ENCODE measurements at places on chromosomes 3 and 15. TPM values are rescaled to one million over a fixed set of nuclear protein-coding genes. Genes with fewer than 3 reads are reported as not detected.

The GOLGA6L9 gene
- 8.7 TPM for polyA plus RNA-seq

The FOXB1 gene
- polyA plus RNA-seq: 0.09 TPM

The C3orf22 gene
- not detected for polyA plus RNA-seq

The TERC gene
- not detected for polyA plus RNA-seq

The MAP2K5 gene
- 23.9 TPM for polyA plus RNA-seq

The CCDC39 gene
- polyA plus RNA-seq: 7.9 TPM

The SLC51A gene
- 12.6 TPM for polyA plus RNA-seq

The RBSN gene
- 21.6 TPM for polyA plus RNA-seq

DNA sequence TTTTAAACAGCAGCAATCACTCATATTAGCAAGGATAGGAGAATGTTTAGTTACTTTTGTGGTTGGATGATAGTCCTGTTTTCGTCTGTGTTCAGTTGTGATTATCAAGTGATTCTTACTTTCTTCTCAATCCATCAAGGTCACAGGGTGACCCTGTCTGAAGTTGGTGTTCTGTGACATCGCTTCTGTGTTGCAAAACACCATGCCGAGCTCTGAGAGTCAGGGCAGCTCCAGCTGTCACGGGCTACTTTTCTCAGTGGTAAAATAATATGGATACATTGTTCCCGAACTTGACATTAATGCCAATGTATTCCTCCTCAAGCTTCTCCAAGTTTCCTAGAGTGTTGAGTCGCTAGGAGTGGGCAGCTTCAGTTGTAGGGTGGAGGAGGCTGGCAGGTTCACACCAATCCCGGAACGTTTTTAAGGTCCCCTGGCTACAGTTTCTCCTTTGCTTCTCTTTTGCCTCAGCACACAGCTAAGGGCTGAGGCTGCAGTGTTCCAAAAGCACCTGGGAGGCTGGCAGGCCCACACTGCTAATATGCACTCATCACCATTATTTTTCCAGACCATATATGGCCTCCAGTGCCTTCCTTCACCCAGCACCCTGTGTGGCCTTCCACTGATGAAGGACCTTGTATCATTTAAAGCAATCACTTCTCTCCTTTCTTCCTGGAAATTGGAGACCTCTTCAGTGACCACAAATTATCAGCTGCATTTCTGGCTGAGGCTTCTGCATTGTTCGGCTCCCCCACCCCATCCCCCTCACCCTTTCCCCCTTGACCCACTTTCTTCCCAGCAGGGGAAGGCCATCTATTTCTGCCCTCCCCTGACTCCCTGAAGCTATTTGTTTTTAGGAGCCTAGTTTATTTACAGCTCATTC lies 25.8 kb downstream of the COLQ start:
- DNase-seq: no peak

GRCh38 chr15:68364660-68365035 lies 67.3 kb downstream of the ITGA11 start:
- no peak for DNase-seq

DNA sequence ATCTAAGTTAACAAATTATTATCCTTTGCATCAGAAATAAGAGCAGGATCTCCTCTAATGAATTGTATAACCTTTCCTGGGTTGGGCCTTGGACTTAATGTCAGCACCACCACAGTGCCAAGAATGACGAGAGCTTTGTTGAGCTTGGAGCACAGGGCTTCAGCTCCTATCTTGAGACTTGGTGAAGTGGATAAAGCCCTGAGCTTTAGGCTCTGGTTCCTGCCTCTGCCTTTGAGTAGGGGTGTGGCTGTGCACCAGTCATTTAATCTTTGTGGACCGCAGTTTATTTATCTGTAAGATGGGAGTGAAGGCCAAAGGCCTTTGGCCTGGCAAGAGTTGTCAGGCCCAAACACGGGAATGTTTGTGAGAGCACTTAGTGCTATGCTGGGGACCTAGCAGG lies 162.2 kb downstream of the VGLL4 start:
- no peak for DNase-seq

- peak; percentile 65 for DNase-seq
Measured at GRCh38 chr15:78075490-78076230, 1.9 kb downstream of the TBC1D2B start.

- DNase-seq: no peak
Measured at GRCh38 chr15:40702077-40702476, 7.1 kb downstream of the RAD51 start.

DNA sequence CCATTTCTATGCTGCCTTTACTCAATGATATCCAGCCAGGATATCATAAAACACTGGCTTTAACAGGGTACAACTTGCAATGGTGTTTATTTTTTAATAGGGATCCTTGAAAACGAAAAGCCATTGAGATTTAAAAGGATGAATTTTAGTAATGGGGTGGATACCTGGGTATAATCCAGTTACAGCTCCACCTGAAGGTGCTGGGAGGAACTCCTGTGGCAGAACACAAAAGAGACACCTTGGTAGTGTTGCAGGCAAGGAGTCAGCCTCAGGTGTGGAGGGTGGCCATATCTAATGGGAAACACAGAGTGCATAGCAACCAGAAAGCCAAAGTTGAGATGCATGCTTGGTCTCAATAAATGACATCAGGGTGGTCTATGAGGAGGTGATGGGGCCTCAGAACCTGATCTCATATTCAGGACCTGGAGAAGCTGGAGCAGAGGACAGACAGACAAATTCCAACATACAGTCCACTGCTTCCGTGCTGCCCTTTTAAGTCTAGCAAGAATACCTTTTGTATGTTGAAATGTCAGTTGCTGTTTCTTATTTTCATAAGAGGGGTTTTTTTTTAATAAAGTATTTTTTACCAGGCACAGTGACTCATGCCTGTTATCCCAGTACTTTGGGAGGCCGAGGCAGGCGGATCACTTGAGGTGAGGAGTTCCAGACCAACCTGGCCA lies 12.0 kb upstream of the PAQR9 start:
- no peak for DNase-seq

GRCh38 chr3:188534633-188535032 lies 380.7 kb downstream of the LPP start:
- DNase-seq: no peak

- no peak for DNase-seq
Measured at GRCh38 chr3:165640970-165641369, 196.3 kb downstream of the BCHE start.

DNA sequence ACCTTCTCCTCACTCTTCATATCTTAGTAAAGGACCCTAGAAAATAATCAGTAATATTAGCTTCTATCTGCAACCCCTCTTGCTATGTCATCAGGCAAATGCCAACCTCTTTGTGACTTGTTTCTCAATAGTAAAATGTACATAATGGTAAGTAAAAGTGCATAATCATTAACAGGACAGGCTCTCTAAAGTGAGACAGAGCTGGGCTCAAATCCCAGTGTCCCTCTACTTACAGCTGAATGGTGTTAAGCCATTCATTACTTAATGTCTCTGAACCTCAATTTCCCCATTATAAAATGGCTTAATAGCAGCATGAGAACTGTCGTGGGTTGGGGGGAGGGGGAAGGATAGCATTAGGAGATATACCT lies 62.6 kb upstream of the ATP11B start:
- DNase-seq: no peak

DNA sequence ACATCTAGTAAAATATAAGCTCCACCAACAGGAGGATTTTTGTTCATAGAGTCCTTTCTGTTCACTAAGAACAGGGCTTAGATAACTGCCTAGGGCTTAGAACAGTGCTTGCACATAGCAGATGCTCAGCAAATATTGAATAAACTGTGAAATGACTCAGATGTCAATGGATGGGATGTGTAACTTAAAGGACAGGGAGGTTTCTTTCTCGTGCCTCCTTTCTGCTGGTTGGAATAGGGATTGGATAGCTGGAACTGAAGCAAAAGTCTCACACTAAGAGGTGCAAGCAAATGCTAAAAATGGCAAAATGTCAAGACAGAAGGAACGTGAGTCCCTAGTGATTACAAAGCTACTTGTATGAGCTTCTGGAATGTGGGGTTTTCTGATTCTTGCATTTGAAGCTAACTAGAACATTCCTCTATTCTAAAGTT lies 392.8 kb upstream of the WNT5A start:
- DNase-seq: no peak

DNA sequence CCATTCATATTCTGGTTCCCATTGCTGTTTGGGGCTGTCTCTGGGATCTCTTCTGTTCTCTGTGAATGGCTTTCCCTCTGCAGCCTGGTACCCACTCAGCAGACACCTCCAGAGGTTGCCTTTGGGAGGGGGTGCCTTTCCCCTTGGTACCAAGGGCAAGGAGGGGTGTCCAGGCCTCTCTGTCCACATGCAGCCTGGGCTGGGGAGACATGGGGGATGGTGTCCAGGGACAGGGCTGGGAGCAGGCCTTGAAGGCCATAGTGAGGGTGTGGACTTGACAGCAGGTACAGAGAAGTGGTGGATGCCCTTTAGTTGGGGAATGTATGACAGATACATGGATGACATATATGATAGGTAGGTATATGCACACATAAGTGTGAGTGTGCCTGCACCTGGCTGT lies 83.7 kb downstream of the PLXNA1 start:
- no peak for DNase-seq

DNA sequence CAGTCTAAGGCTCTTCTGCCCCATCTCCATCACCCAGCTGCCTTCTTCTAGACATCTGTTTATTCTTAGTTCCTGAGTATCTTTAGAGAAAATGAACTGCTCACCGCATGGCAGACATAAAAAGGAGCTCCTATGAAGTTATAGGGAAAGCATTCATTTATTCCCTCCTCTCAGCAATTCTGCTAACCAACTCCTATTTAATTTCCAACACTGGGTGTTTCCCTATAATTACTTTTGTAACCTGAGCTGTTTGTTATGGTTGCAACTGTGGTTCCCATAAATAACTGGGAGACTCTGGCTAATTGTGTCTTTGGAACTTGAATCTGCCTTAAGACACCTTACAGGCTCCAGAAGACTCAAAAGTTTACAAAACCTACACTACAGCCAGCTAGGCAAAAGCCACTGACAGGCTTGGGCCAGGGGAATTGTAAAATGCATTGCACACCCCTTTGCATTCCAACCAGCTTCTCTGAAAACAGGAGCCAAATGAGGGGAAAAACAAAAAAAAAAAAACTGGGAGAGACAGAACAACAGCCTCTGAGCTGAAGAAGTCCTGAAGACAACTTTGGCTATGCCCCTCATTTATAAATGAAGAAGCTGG lies 231.5 kb upstream of the FEZF2 start:
- DNase-seq: no peak

DNA sequence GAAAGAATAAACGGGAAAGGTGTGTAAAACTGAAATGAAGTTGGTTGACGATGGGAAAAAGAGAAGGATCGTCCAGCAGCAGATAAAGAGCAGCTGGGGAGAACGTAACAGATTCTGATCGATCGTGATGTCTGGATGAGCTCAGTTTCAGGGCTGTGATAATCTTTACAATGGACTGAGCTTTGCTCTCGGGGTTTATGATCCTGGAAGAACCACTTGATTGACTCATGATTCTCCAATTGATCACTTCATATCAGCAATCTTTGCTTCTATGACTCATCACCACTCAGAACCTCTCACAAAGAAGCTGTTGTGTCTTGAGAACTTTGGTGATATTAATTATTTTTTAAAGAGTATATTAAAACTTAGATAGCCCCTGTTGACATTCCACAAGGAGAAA lies 690.7 kb downstream of the TUSC7 start:
- DNase-seq: no peak

GRCh38 chr15:68990992-68991500 lies 23.4 kb upstream of the NOX5 start:
- no peak for DNase-seq

- no peak for DNase-seq
Measured at GRCh38 chr3:107235193-107235927, 141.9 kb upstream of the CCDC54 start.

DNA sequence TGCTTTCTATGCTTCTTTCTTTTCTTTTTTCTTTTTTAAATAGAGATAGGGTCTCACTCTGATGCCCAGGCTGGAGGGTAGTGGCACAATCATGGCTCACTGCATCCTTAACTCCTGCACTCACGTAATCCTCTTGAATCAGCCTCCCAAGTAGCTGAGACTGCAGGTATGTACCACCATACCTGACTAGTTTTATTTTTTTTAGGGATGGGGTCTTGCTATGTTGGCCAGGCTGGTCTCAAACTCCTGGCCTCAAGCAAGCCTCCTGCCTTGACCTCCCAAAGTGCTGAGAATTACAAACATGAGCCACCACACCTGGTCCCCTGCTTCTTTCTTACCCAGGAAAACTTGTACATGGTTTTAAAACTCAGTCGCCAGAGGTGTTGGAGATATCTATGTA lies 24.2 kb upstream of the HDC start:
- DNase-seq: no peak

DNA sequence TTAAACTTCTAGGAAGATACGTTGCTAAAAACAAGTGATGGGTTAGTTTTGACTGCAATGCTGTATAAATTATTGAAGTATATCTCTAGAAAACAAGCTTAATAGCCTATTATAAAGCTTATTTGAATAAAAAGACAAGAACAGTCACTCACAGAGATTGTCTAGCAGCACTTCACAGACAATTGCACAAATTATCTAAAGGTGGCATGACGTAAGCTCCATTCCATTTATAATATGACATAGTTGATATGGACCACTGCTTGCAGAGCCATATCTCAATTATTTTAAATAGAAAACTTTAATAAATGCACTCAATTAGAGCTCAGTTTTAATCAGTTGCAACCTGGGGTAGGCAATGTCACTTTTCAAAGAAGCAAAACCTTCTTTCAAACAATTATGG lies 319.9 kb upstream of the GBE1 start:
- no peak for DNase-seq

GRCh38 chr3:88031642-88032077 lies 27.1 kb downstream of the CGGBP1 start:
- DNase-seq: no peak
